Activated CD4-positive, alpha-beta T cell treated with anti-CD3 and anti-CD28 coated beads, Interleukin-2, amount 10 ng/mL, durations not matched to agents 24 days and 14 days (primary cell): ENCODE measurements at places on chromosomes 2 and 18. TPM values are rescaled to one million over a fixed set of nuclear protein-coding genes. Genes with fewer than 3 reads are reported as not detected.

DNA sequence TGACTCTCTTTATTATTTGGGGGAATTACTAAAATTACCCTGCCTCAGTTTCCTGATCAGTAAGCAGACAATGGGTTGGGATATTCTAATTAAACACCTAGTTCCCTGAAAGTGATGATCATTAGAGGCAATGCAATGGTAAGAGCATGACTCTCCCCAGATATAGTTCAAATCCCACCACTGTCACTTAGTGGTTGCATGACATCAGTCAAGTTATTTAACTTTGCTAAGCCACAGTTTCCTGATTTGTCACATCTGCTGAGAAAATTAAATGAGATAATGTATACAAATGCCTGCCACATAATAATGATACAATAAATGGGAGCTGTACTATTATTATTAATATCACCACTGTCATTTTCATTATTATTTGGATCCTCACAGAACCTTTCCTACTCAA, 29.9 kb downstream of the ZEB2 start:
- peaks cover 15% of the 10 kb centered on the region for H3K4me1 ChIP-seq
- no peaks in the 10 kb centered on the region for H3K36me3 ChIP-seq
- H3K27me3 ChIP-seq = peaks cover 1% of the 10 kb centered on the region

DNA sequence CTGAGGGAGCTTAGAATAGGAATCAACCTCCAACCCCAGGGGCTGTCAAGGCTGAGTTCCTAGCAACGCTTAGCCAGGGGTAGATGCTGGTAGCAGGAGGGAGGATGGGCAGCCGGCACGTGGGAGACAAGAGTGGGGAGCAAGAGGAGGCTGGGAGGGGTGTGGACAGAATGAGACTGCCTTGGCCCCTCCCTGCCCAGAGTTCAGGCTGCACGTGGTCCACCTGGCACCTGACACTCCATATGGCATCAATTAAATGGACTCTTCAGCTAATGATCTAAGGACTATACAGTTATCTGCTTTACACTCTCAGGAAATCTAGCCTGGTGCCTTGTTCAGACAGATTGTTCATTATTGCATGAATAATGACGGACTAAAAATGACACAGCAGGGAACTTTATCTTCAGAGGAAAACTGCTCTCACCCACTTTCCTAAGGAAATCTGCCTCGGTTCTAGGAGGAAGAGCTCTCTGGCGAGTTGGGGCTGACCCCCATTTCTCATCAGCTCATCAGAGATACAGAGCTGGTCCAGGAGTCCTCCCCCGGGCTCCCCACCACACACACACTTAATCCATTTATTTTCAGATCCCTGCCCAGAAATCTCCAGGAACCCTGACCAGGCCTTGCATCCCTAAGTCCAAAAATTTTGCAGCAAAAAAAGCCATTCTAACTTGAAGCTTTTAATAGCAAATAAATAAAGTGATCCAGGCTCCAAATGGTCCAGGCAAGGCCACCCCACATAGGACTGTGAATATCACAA, 102.1 kb upstream of the CDC42EP3 start:
- no peaks in the 10 kb centered on the region for H3K27me3 ChIP-seq
- H3K27ac ChIP-seq = no peak overlapping the region
- no peaks in the 10 kb centered on the region for H3K4me1 ChIP-seq
- no peak overlapping the region for H3K4me3 ChIP-seq

DNA sequence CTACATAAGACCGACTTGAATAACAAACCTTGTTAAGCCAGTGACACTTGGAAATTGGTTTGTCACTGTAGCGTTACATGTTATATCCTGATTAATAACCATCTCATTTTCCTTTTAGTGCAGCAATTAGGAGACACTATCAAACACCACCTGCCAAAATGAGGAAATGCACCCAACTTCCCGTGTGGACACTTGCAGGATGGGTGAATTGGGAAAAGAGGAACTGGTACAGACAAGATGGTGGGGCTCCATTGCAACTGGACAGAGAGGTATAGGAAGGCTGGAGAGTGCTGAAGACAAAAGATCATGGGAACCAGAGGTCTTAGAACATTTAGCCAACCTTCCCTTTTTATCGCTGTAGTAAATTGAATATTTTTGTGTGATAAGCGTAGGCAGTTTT, 816.3 kb upstream of the HS6ST1 start:
- no peak overlapping the region for H3K4me3 ChIP-seq
- H3K4me1 ChIP-seq = no peaks in the 10 kb centered on the region
- no peaks in the 10 kb centered on the region for H3K27me3 ChIP-seq
- no peak for DNase-seq
- no peak overlapping the region for H3K27ac ChIP-seq

DNA sequence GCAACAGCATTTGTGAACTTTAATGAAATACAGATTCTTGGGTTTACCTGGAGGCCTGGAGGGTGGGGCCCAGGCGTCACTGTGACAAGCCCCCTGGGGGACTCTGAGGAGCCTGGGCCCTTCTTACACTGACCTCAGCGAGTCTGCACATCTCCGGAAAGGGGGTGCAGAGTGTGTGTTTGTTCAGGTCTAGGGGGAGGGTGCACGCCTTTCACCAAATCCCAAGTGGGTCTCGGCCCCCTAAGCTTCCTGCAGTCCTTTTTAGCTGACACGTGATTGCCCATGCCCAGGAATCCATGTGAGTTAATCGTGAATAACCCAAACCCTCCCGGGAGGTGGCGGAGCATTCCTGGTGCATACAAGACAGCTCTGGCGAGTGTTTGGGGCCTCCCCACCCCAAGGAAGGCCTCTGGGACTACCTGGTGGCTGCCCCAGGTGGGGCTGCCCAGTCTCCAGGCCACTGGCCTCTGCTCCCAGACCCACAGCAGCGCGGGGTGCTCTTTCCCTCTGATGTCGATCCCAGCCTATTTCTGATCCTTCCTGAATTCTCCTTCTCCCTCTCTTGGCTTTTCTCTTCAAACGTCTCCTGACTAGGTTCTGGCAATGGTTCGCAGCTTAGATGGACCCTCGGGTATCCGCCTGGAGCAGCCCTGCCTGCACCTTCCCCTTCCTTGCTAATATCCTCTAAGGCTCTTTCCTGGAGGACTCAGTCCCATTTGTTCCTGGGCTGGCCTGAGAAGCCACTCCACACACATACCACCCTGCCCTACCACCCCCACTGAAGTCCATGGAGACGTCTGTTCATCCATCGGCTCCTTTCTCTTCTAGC, 10.0 kb downstream of the NGEF start:
- peaks cover 4% of the 10 kb centered on the region for H3K27me3 ChIP-seq
- H3K36me3 ChIP-seq = no peaks in the 10 kb centered on the region
- no peak overlapping the region for H3K4me3 ChIP-seq
- H3K4me1 ChIP-seq = no peaks in the 10 kb centered on the region

- no peak overlapping the region for H3K4me3 ChIP-seq
- H3K4me1 ChIP-seq = no peaks in the 10 kb centered on the region
- H3K36me3 ChIP-seq = no peaks in the 10 kb centered on the region
- H3K27ac ChIP-seq = no peak overlapping the region
- DNase-seq = peak; percentile 16
Observed at GRCh38 chr18:8034674-8035073, 467.6 kb downstream of the PTPRM start.

PTH2R gene
- total RNA-seq = 0.07 TPM in 2 replicates

- H3K4me1 ChIP-seq = no peaks in the 10 kb centered on the region
- no peak overlapping the region for H3K27ac ChIP-seq
Observed at GRCh38 chr2:215699700-215700538, 264.1 kb upstream of the FN1 start.

GRCh38 chr2:9152975-9153642, 53.5 kb upstream of the ASAP2 start:
- H3K27me3 ChIP-seq = peaks cover 18% of the 10 kb centered on the region
- no peak for DNase-seq
- no peak overlapping the region for H3K27ac ChIP-seq
- no peak overlapping the region for H3K4me3 ChIP-seq

GRCh38 chr2:189164746-189165145, 14.8 kb downstream of the COL5A2 start:
- no peaks in the 10 kb centered on the region for H3K4me1 ChIP-seq
- H3K36me3 ChIP-seq = no peaks in the 10 kb centered on the region
- H3K27me3 ChIP-seq = no peaks in the 10 kb centered on the region
- no peak overlapping the region for H3K4me3 ChIP-seq
- no peak overlapping the region for H3K27ac ChIP-seq

TCF23 gene
- total RNA-seq = not detected in 2 replicates

DNA sequence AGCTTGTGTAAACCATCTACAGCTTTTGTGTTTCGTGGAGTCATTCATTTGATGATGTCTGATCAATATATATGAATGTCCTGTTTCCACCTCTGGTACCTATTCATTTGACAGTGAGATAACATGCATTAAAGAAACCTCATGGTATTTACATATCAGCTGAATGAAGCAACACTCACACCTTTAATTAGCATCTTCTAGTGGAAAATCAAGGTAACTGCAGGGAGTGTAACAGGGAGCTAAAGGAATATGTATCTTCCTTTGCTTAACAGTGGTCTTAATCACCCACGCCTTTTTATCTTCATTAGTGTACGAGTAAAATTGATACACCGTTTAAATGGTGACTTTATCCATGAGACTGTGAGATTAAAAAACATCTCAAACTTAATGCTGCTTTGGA, 15.6 kb downstream of the SLC39A10 start:
- no peaks in the 10 kb centered on the region for H3K27me3 ChIP-seq
- H3K4me1 ChIP-seq = peaks cover 5% of the 10 kb centered on the region
- no peak for DNase-seq
- no peak overlapping the region for H3K27ac ChIP-seq
- H3K4me3 ChIP-seq = no peak overlapping the region

DNA sequence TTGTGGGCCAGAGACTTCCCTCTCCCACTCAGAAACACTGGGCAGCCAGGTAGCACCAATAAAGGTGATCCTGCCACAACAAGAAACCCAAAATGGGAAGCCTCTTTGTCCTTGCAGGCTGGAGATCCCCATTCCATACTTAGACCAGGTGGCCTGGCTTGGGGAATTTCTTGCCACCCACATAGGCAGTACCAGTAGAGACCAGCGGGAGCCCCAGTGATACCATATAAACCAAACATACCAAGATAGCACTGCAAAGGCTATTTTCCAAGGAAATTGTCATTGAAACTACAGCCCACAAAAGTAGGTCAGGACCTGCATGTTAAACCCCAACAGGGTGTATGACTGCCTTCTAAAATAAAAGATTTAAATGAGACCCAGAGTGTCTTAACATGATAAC, 171.6 kb downstream of the DIS3L2 start:
- no peak for DNase-seq
- no peaks in the 10 kb centered on the region for H3K27me3 ChIP-seq
- H3K4me3 ChIP-seq = no peak overlapping the region
- peaks cover 12% of the 10 kb centered on the region for H3K36me3 ChIP-seq
- H3K4me1 ChIP-seq = peaks cover 2% of the 10 kb centered on the region
- no peak overlapping the region for H3K27ac ChIP-seq

DNA sequence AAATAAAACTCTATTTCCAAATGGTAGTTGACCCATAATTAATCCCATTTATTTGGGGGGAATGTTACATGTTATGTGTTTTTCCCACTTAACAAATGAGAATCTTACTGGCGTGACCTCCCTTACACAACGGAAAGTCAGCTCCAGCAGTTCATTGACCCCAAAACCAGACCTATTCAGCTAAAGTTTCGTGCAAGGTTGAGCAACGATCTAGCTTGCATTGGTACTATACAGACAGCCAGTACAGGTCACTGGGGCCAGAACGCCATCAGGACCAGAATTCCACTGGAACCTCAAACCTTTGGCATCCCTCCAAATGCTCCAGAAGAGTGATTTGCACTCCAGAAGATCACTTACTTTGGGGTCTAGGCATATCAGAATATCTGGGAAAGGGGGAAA, 6.8 kb upstream of the CTAGE1 start:
- no peak overlapping the region for H3K4me3 ChIP-seq
- no peaks in the 10 kb centered on the region for H3K27me3 ChIP-seq
- no peak for DNase-seq
- no peak overlapping the region for H3K27ac ChIP-seq
- H3K36me3 ChIP-seq = no peaks in the 10 kb centered on the region

GRCh38 chr2:171960570-171960969, 38.3 kb downstream of the HAT1 start:
- no peaks in the 10 kb centered on the region for H3K27me3 ChIP-seq
- peaks cover 29% of the 10 kb centered on the region for H3K4me1 ChIP-seq
- no peak overlapping the region for H3K27ac ChIP-seq

ZNF892 gene
- total RNA-seq = 4.7 and 5.5 TPM in 2 replicates

- no peak for DNase-seq
- no peak overlapping the region for H3K27ac ChIP-seq
- no peak overlapping the region for H3K4me3 ChIP-seq
Observed at GRCh38 chr2:158677542-158677941, 117.6 kb upstream of the DAPL1 start.

DNA sequence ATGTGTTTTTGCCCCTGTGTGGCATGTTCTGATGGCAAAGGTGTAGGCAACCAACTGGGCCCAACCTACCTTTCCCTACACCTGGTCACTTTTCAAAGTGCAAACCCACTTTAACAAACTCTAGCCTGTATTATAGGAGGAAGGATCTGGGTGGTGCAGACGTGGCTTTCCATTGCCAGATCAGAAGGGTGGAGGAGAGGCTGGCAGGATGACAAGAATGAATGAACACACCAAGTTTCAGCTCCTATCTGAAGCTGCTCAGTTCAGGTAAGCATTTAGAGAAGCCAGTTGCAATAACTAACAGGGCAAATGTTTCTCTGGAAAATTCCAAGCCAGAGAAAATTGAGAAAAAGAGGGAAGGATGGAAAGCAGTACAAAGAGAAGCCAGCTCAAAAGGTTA, 707 bp upstream of the SERPINB7 start:
- no peaks in the 10 kb centered on the region for H3K36me3 ChIP-seq
- no peak overlapping the region for H3K27ac ChIP-seq
- no peaks in the 10 kb centered on the region for H3K4me1 ChIP-seq
- no peak for DNase-seq
- no peak overlapping the region for H3K4me3 ChIP-seq
- H3K27me3 ChIP-seq = peaks cover 6% of the 10 kb centered on the region

- H3K4me1 ChIP-seq = peaks cover 27% of the 10 kb centered on the region
- no peak overlapping the region for H3K27ac ChIP-seq
- DNase-seq = no peak
- peaks cover 17% of the 10 kb centered on the region for H3K27me3 ChIP-seq
- H3K36me3 ChIP-seq = no peaks in the 10 kb centered on the region
- H3K4me3 ChIP-seq = no peak overlapping the region
Observed at GRCh38 chr2:174719016-174719415, 45.3 kb downstream of the CHRNA1 start.

DNA sequence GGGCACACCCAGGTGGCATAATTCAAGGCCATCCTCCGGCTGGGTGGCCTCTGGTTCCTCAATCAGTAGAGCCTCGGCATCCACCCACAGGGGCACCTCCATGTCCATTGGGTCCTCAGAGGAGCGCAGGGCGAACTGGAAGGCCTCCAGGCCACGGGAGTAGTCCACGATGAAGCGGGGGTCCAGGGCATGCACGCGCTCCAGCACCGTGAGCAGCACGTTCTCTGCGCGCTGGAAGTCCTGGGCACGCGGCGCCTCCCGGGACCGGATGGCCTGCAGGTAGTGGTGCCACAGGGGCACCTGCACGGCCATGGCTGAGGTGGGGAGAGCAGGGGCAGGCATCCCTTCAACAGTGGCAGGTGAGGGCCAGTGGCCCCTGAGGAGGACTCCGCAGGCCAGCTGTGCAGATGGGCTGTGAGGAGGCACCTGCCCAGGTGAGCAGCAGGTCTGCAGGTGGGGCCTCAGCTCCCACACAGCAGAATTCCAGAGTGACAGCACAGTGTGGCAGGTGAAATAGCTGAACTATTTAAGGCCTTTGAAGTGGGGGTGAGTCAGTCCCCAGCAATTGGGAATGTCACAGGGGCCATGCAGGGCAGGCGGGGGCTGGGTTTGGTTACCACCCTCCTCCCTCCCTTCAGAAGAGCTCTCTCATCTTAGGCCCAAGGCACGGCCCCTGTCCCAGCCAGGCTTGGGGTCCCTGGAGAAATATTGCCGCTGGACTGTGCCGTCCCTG, at the start of gene MAB21L4:
TSS of gene MAB21L4 (minus strand) at position 501 of the 733 bp plus-strand sequence. CDS start at position 342, 159 bp downstream.
- no peaks in the 10 kb centered on the region for H3K36me3 ChIP-seq
- H3K27me3 ChIP-seq = no peaks in the 10 kb centered on the region
- DNase-seq = no peak
- no peak within 1 kb of the TSS for H3K27ac ChIP-seq
- H3K4me3 ChIP-seq = no peak within 1 kb of the TSS
- peaks cover 2% of the 10 kb centered on the region for H3K4me1 ChIP-seq

CCDC85A gene
- not detected in 2 replicates for total RNA-seq

MEP1B gene
- total RNA-seq = not detected in 2 replicates
